ENCODE measurements at places on chromosomes 12 and 14.

DNA sequence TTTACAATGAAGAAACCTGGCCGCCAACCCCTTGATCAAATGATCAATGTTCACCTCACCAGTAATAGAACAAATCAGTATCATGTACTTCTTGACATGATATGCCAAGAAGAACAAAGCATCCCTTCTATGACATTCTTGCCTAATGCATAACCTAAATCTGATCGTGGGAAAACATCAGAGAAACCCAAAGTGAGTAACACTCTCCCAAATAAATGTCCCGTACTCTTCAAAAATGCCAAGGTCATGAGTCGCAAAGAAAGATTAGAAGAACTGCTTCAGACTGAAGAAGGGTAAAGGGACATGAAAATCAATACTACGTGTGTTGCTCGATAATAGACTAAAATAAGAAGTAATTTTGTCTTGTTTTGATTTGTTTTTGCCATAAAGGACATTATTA lies 11.4 kb upstream of the SLC25A3 start:
- DNase-seq = no peak

- DNase-seq = no peak
Observed at GRCh38 chr12:664075-664778, 982 bp upstream of the NINJ2 start.

DNA sequence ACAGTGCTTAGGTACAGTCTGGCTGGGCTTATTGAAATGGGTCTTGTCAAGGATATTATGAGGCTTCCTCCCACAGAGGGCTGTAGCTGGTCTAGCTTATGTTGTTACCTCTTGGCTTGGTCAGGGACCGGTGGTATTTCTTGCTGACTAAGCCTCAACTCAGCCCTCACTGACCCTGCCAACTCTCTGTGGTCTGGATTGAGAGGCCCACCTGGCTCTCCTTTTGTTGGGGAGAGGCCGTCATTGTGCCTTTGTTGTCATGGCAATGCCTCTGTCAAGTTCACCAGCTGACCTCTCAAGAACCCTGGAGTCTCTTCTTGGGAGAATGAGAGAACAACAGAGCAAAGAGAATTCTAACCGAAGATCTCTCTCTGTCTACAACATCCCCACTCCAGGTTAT lies 245.6 kb upstream of the NPAS3 start:
- no peak for DNase-seq

- no peak for DNase-seq
Observed at GRCh38 chr12:103841690-103842584, 903 bp upstream of the NT5DC3 start.

DNA sequence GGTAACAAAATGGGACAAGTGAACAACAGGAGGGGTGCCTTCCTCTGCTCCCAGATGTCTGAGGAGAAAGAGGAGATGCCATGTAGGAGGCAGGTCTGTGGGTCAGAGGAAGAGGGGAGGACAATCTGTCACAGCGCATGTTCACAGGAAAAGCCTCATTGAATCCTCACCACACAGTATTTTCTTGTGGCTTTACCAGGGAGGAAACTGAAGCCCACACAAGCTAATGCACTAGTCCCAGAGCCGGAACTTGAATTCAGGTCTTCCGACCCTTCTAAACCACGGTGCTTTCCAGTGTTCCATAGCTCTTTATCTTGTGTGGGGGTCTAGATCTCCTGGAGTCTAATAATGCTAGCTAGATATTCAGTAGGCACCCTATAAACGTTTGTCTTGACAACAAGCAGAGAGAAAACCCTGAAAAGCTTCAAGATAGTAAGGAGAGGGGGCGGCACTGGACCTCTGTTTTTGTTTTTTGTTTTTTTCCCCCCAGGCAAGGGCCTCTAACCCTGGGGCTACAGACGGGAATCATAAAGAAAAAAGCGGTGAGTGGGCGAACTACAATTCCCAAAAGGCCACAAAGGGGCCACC lies 371 bp upstream of the SHMT2 start:
- no peak for DNase-seq
